ENCODE measurements at places on chromosomes 3 and 15.

DNA sequence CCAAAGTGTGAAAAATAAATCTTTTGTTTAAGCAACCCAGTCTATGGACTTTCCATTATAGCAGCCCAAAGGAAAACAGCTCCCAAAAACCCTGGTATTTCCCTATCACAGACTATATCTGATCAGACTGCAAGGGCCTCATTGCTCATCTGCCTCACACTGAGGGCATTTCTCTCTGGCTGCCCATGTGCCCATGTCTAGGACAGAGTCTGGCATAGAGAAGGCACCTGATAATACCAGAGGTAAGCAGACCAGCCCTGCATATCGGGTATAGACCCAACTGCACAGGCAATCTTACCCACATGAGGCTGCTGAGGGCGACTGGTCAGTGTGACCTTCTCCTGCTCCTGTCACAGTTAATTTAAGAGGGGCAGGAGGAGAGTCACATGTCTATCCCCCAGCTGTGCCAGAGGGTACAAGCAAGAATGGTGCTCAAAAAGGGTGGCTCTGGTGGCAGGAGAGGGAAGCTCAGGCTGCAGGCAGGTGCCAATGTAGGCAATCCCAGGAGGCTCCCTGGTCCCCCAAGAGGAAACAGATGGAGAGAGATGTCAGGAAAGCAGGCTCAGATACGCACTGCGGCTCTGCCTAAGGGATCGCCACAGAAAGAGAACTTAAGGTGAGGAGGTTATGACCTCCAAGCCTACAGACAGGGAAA lies 3.1 kb downstream of the CSRNP1 start:
- DNase-seq = no peak

DNA sequence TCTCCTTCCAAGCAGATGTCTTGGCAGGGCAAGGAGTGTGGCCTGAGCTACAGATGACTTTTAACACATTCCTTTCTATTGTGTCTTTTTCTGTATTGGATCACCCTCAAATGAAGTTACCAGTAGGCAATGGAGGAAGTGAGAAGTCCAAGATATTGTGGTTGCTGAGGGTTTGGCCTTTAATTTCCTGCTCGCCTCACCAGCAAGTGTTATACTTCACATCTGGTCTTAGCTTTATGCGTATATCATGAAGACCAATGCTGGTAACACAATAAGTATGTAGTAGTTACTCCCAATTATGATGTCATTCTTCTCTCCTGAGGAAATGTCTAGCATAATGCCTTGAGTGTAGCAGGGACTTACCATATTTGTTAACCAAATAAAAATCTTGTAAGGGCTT lies 179.9 kb downstream of the ZIC1 start:
- DNase-seq = no peak

GRCh38 chr3:65871305-65872141 lies 167.2 kb downstream of the MAGI1 start:
- DNase-seq = no peak

GRCh38 chr3:47347217-47347801 lies 33.5 kb upstream of the PTPN23 start:
- no peak for DNase-seq

DNA sequence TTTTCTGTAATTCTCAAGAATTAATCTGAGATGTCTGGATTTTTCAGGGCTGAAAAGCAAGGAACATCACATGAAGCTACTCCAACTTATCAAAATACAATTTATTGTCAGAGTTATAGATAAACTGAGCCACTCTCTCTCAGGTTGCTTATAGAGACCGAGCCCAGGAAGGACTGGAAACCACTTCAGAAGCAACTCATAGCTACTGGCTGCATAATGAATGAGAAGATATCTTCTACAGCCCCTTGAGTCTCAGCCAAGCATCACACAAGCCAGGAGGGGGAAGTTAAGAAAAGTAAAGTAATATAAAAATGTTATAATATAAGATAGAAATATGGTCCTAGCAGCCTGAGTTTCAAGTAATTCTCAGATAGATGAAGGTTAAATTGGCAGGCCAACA lies 186.0 kb downstream of the TNIK start:
- no peak for DNase-seq

- DNase-seq = no peak
Measured at GRCh38 chr3:59482684-59483083, 432.9 kb upstream of the CFAP20DC start.

- DNase-seq = no peak
Measured at GRCh38 chr3:150344079-150344759, 63.9 kb upstream of the TSC22D2 start.

DNA sequence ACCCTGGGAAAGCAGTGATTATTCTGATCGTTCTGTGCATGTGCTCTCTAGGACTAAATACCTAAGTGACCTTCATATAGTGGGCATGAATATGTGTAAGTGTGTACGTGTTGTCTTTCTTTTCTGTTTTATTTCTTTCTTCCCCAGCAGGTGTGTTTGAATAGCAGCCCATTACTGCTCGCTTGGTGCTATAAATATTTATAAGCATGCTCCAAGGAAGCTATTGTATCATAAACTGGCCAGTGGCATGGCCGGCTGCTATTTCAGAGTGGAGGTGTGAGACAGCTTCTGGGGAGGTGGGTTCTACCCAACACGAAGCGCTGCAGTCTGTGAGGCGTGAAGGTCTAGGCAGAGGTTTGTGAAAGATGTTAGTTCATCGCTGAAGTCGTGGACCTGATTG lies 641.8 kb downstream of the NTRK3 start:
- DNase-seq = no peak

- DNase-seq = no peak
Measured at GRCh38 chr15:31974855-31975829, 55.2 kb upstream of the CHRNA7 start.

GRCh38 chr3:98531622-98532274 lies at the start of gene GPR15:
TSS of gene GPR15 (plus strand) at chr3:98531978. CDS start at chr3:98532034, 56 bp downstream.
- DNase-seq = no peak

DNA sequence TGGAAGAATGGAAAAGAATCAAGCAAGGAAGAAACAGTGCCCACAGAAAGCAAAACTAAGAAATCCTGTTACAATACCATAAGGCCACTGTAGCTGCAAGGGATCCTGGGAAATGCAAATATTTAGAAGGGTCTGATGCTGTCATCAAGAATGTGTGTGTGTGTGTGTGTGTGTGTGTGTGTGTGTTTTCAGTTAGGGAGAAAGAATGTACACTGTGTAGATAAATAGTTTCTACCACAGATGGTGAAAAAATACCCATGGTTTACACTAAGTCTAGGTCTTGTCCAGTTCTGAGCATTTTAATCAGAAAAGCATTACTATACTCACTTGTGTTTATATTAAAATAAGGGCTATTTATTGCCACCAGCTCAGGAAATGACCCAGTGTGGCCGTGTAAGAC lies 355.0 kb downstream of the RBMS3 start:
- DNase-seq = no peak

DNA sequence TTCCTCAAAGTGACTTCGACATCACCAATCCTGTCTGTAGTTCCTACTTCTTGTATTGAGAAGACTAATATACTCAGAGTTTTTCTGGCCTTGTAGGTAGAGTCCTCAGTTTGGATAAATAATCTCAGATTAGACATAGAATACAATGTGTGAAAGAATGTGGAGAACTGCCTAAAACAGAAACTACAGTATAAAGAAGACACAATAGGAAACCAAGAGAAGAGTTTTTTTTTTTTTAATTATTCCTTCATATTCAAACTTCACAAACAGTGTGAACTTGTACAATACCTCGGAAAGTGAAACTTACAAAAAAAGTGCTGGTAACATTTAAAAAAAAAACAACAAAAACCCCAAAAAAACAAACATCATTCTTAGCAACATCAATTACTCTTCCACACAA lies 20.5 kb downstream of the TIGIT start:
- no peak for DNase-seq

DNA sequence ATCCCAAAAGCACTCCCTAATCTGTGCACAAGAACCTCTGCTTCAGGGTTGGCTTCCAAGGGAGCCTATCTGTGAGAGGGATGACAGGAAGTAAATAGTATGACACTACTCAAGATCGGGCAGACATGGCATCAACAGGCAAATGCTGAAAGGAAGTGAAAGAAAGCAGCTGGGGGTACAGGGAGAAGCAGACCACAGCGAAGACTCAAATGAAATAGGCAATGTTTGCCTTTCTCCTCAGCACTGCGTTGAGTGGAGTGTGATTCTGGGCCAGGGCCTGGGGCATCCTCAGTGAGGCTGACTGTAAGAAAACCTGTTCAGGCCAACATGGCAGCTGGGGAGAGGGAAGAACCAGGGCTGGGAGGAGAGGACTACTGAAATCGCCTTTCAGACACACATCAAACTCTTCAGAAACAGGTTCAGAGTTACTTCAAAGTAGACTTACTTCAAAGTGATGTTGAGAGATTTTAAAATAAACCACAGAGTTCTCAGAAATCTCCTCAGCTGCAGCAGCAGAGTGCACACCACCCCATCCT lies 96.6 kb downstream of the SLC9A9 start:
- no peak for DNase-seq

DNA sequence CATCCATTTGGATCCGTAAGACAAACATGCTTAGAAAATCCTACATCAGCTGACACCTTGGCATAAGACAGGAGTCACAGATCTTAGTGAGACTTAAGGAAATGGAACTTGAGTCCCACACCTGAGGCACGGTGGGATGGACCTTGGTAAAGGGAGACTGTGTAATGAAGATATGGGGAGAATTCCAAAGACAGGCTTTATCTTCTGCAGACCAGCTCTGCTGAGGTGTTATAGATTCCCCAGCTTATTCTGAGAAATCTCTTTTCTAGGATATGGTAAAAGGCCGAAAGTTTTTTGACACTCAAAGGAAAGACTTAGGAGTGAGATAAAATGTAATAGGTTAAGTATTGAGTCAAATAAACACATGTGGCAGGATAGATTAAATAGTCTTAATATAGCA lies 8.3 kb upstream of the MTMR10 start:
- no peak for DNase-seq

DNA sequence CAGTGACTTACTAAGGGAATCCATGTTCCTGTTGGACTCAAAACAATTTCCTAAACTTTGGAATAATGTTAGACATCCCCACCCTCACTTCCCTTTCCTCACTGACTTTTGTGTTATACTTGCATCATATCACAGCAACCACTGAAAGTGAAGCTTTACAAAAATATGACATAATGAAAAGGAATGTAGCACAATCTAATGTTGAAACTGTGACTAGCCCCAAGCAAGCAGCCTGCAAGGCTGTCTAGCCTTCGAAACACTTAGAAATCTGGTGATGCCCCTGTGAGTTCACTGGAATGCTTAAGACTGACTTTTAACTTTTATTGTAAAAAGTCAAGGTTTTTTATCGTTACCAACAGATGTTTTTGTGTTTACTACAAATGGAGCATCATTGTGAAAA lies 203.7 kb upstream of the ZNF385D start:
- DNase-seq = no peak

DNA sequence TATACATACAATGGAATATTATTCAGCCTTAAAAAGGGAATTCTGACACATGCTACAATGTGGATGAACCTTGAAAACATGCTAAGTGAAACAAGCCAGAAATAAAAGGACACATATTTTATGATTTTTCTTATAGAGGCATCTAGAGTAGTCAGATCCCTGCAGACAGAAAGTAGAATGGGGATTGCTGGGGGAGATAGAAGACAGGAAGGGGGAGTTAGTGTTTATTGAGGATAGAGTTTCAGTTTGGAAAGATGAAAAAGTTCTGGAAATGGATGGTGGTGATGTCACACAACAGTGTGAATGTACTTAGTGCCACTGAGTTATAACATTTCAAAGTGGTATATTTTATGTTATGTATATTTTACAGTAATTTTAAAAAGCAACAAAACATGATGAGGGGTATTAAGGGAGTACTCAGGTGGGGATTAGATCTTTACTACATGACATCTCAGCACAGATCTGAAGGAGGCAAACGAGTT lies 4.7 kb downstream of the ITPR1 start:
- DNase-seq = no peak

- DNase-seq = no peak
Measured at GRCh38 chr15:48590723-48591122, 54.8 kb downstream of the FBN1 start.

- no peak for DNase-seq
Measured at GRCh38 chr15:77821188-77821958, 188.7 kb upstream of the LINGO1 start.

DNA sequence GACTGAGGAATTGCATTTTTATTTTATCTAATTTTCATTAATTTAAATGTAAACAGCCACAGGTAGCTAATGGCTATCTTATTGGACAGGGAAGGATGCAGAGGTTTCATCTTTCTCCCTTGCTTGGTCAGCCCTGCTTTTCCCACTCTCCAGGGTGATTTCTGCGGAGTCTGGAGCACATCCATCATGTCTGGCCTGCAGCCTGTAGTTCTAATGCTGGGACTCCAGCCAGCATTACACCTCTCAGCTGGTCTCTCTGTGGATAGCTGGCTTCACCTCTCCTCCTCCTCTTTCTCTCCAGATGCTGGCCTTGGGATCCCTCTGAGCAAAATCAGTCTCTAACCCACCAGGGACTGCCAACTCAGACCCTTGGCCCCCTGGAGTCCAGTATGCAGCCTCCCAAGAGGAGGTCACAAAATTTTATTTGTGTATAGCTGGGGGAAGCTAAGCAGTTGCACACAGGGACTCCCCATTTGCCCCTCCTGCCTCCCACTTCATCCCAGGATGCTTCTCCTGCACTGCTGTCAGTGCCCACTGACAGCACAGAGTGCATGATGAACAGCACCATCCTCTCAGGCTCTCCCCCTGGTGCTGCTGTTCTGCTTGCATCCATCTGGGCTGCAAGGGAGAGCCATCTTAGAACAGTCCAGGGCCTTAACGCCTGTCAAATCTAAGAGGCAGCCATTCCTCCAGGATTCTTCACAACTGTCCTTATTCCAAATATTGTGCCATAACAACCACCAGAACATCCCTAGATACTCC lies 1.7 kb downstream of the BFSP2 start:
- DNase-seq = no peak

DNA sequence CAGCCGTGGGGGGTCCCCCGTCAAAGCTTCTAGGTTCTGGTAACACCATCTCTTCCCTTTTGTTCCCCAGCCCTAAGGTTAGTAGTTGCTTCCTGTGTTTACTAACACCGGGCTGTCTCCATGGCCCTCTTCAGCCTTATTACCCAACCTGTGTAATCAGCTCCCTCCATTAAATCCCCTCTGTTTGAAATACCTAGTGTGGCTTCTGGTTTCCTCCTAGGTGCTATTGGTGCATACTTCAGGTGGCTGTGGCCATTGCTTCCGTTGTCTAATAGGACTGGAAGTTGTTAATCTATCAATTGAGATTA lies 35.3 kb downstream of the MOBP start:
- no peak for DNase-seq

GRCh38 chr3:169303660-169304059 lies 359.9 kb downstream of the MECOM start:
- no peak for DNase-seq

GRCh38 chr3:52243791-52244628 lies 1.5 kb upstream of the PPM1M start:
- no peak for DNase-seq

GRCh38 chr15:88814393-88814792 lies 11.2 kb downstream of the ACAN start:
- DNase-seq = no peak

DNA sequence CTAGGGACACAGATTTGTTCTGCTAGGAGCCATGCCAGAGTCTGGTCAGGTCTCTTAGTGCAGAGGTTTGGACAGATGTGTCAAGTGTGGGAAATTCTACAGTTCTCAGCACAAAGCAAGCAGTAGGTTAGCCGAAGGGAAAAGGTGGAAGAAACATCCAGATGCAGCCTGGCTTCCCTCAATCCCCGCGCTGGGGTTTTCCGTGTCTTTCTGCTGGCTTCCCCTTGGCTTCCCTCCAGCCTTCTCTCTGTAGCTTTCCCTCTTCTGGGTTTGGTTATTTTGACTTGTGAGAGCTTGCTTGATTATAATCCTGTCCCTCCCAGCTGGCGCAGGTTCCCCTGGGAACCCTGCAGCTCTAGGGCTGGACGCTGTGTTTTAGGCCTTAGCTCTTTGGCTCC lies 4.1 kb downstream of the TF start:
- DNase-seq = no peak

Measured in stimulated activated CD8-positive, alpha-beta memory T cell treated with anti-CD3 and anti-CD28 coated beads, Interleukin-7, amount 100 ng/mL, for 1 hour (primary cell).